BE2C (cell line): ENCODE measurements at places on chromosomes 12 and 14.

GRCh38 chr12:123264642-123265041 lies 7.0 kb downstream of the CDK2AP1 start:
- DNase-seq = peak; percentile 44

- DNase-seq = no peak
Measured at GRCh38 chr14:23492618-23493272, 23.2 kb downstream of the NGDN start.

GRCh38 chr12:98595243-98595988 lies 1.9 kb downstream of the SLC25A3 start:
- no peak for DNase-seq

DNA sequence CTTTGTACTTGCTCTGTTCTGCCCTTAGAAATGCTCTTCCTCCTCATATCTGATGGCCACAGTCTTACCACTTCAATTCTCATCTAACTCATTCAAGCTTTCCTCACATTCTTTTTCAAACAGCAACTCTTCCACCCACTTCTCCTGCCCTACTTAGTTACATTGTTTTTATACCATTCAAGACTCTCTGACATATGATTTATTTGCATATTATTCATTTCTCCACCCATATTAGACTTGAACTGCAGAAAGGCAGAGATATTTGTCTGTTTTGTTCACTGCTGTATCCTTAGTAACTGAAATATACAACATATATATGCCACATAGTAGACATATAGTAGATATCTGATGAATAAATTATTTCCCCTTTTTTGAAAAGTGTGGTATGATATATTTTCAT lies 95.5 kb upstream of the DCN start:
- no peak for DNase-seq

DNA sequence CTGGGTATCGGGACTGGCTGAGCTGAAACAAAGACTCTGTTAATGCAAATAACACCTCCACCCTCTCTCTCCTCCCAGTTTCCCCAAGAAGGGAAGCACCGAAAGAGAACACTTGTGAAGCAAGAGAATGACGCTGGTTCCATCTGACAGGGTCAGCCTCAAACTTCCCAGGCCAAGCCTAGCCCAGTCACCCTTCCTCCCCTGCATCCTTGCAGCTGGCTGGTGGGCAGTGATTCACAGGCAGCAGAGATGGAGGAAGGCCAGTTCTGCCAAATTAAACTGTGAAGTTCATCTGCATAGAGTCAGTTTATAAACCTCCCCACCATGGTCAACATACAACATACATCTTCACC lies 2.8 kb downstream of the LRRC74A start:
- DNase-seq = no peak

- no peak for DNase-seq
Measured at GRCh38 chr12:59304077-59304721, 291.6 kb upstream of the SLC16A7 start.

DNA sequence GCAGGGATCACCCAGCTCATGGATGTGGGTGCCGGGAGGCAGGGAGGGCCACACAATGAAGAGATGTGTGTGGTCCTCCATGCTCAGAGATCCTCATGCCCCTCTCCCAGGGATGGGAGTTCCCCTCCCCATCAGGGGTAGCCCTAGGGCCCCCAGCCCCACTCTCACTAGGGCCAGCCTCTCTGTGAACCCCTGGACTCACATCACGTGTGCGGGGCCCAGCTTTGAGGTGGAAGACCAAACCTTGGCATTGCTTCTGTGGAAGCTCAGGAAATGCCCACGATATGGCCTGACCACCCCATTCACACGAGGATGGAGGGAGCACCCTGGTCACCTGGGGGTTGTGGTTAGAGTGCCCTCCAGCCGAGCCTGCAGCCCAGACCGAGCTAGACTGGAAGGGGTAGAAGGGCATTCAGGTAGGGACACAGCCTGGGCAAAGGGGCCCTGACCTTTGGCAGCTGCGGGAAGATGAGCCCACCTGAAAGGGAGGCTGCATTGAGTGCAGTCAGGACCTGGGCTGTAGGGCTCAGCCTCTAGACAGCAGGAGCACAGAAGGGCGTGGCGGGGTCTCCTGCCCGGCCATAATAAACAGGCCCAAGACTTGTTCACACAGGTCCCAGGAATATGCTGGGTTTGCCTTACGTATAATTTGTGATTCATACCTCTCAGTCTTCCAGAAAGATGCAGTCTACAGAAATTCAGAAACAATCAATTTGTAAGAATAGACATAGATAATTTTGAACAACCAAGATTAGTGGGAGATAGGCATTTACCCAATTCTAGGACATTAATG lies 34.8 kb upstream of the RCOR1 start:
- no peak for DNase-seq

DNA sequence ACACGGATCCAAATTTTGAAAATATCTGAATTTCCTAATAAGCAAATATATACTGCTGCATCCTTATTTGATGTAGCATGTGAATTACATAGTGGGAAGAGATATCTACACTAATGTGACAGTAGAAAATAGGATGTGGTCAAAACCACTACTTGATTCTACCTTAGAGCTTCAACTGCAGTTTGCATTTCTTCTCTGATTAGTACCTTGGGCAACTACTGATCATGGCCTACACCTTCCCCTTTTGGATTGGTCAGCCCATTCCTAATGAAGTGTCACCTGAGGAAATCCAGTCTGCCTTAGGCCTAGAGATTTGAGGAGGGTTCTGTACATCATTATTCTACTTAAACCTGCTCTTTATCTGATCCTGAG lies 10.7 kb downstream of the LLPH start:
- DNase-seq = no peak

DNA sequence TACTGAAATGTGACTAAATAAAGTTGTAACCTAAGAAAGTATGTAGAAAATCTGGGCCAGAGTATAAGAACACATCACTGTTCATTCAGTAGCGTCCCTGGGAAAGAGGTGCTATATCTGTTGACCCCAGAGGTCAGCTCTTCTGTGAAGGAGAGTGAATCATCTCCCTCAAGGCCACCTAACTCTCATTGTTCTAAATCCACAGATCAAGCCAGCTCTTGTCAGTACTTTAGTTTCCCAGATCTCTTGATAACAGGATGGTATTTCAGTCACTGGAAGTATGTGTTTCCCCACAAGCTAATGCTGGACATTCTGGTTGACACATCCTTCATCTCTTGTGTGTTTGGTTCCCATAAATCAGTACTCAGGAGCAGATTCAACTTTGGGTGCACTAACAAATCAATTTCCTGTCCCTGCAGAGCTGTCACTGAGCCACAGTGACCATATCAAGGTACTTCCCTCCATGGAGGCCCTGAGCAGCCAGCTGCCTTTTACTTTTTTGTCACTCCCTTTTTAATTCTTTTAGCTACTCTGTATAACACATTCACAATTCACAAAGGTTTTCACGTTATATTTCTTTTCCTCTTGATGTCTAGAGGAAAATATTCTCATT lies 7.8 kb downstream of the KRT1 start:
- DNase-seq = no peak

- DNase-seq = peak; percentile 67
Measured at GRCh38 chr12:8914716-8915526, 612 bp downstream of the PHC1 start.

- no peak for DNase-seq
Measured at GRCh38 chr12:37666069-37666781, 650.3 kb upstream of the ALG10B start.

- DNase-seq = no peak
Measured at GRCh38 chr12:81718616-81719015, 40.5 kb downstream of the PPFIA2 start.

DNA sequence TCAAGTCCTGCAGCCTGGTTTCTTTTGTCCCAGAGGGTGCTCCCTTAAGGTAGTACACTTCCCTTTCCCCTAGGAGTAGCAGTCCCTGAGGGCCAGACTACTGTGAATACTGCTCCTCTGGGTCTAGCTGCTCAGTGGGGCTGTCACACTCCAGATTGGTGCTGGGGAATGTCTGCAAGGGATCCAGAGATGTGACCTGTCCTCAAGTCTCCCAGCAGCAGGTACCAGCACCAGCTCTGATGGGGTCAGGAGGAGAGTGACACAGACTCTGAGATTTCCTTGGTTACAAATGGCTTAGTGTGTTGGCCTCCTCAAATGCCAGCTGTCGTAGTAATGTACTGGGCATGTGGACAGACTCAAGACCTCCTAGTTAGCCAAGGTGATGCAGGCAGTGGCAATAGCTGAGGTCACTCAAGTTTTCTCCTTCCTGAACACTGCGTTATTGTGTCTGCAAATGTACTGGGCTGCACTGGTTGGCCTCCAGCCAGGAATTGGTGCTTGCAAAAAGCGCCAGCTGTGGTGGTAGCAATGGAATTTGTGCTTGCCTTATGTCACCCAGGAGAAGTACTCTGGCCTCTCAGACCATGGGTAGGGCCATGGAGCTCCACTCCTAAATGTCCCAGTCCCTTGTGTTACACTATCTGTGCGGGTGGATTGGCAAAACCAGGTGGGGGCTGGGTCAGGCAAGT lies 36.4 kb upstream of the AEBP2 start:
- DNase-seq = peak; percentile 71

- no peak for DNase-seq
Measured at GRCh38 chr12:111022386-111022785, 102.0 kb upstream of the MYL2 start.

- DNase-seq = peak; percentile 63
Measured at GRCh38 chr14:105711044-105711620, 184.7 kb downstream of the TMEM121 start.

GRCh38 chr12:72535212-72535990 lies 263.2 kb downstream of the TRHDE start:
- DNase-seq = no peak

DNA sequence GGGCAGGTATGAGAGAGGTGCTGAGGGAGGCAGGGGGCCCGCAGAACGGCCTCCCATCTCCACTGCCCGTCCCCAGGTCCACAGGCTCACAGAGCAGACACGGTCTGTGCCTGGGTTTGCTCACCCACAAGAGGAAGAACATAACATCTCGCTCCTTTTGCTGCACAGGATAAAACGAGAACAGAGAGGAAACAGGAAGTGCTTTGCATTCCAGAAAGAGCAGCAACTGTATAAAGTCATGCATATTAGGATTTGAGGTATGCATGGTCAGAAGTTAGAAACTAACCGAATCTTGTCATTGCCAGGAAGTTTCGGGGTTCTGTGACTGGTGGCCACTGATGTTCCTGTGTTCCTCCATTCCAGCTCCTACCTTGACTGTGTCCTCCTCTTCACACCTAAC lies 25.0 kb downstream of the NTF3 start:
- no peak for DNase-seq

DNA sequence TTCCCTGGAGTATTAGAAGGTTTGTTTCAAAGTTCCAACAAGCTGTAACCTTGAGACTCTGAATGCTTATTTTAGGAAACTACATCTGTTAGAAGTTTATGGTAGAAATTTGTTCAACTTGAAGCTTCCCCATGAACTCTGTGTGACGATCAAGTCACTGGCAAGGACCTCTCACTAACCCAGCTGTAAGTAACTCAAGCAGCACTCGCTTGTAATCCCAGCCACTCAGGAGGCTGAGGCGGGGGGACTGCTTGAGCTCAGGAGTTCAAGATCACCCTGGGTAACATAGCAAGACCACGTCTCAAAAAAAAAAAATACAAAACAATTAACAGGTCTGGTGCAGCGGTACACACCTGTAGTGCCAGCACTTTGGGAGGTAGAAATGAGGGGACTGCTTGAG lies 25.6 kb downstream of the TESC start:
- DNase-seq = no peak

DNA sequence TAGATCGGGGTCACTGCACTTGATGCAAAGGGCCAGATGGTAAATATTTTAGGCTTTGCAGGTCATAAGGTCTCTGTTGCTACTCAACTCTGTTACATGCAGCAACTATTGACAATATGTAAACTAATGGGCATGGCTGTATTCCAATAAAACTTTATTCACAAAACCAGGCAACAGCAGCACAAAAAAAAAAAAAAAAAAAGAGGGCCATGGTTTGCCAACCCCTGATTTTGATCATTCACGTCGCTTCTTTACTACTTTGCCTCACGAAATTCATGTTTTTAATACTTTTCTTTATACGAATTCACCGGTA lies 152.9 kb downstream of the RBM19 start:
- DNase-seq = no peak

GRCh38 chr12:130438711-130439110 lies 101.0 kb downstream of the PIWIL1 start:
- no peak for DNase-seq

GRCh38 chr12:85834378-85834777 lies 1.8 kb downstream of the RASSF9 start:
- DNase-seq = no peak

- DNase-seq = no peak
Measured at GRCh38 chr12:85784096-85784720, 52.0 kb downstream of the RASSF9 start.

GRCh38 chr14:49992448-49992847 lies 99.6 kb downstream of the ARF6 start:
- DNase-seq = no peak

GRCh38 chr12:73547421-73547820 lies 990.2 kb upstream of the ATXN7L3B start:
- no peak for DNase-seq

DNA sequence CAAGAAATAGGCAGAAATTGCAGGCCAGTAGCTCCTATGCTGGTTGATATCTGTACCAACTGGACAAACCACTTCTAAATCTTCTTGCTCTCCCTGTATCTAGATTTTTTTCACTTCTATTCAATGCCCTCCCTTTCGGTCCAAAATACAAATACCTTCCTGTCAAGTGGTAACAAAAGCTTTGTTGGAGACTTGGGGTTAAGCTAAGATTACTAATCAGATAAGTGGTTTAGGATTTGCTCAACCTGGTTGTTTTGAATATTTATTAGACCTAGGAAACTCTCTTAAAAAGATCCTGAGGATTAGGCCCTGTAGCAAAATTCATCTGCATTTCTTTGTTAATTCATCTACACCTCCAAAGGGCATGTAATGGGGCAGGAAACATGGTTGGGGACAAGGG lies 410.1 kb downstream of the NAV3 start:
- no peak for DNase-seq

DNA sequence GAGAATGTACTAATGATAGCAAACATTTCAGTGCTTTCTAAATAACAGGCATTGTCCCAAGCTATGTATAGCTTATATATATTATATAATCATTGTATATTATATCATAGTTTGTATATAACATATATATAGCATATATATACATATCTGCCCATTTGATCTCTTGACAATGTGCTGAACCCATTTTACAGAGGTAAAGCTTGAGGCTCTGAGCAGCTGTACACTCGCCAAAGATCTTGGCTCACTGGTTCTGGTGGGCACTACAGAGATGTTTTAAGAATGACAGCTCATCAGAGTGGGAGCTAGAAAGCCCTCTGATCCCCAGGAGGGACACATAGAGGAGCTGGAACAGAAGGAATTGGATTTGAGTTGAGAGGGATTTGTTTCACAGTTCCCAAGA lies 68.2 kb upstream of the ACTN1 start:
- no peak for DNase-seq

DNA sequence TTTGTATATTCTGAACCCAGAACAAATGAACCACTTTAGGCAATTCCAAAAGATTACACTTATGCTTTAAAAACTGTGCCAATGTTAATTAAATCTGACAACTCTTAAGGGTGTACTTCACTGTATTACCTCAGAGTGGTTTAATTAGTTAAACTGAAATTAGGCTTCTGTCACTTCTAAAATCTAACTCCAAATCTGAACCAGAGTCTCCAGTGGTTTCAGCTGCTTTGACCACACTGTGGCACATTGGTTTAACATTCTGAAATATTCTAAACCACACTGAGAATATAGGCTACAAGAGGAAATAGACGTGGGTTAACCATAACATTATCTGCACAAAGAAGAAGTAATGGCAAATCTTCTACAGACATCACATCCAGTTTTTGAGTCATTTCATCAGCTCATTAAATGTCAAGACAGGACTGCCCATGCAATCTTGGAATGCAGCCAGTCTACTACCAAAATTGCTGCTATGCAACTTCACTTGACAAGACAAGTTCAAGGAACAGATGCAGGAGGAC lies 94.8 kb downstream of the LRP6 start:
- no peak for DNase-seq

- no peak for DNase-seq
Measured at GRCh38 chr14:54591461-54591860, 24.5 kb downstream of the SAMD4A start.
